Esophagus squamous epithelium (tissue), 5 donors: ENCODE measurements at places on chromosomes 3 and 15.

DNA sequence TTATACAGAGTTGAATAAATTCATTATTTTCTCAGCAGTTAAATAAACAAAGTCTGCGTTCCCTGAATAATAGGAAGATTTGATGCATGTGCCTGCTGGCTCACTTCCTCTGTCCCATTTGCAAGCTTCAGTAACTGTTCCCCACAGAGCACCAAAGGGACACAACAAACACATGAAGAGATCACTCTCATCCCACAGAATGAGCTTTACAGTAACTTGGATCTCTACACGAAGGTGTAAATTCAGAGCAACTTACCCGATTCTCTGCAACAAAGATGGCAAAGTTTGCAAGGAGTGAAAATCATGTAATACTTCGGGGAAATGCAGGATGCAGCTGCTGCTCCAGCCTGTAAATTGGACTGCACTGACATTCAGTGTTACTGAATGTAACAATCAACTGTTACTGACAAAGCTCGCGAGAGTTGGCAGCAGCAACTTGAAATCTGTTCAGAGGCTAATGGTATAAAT, at the start of gene BCHE:
TSS of gene BCHE (minus strand) at position 366 of the 468 bp plus-strand sequence. CDS start 6,390 bp downstream, outside the sequence.
- no peak for DNase-seq

GRCh38 chr3:9902372-9903237, at the start of gene IL17RE:
TSS of gene IL17RE (plus strand) at chr3:9902848. CDS start at chr3:9902933, 85 bp downstream.
- no peak for DNase-seq

DNA sequence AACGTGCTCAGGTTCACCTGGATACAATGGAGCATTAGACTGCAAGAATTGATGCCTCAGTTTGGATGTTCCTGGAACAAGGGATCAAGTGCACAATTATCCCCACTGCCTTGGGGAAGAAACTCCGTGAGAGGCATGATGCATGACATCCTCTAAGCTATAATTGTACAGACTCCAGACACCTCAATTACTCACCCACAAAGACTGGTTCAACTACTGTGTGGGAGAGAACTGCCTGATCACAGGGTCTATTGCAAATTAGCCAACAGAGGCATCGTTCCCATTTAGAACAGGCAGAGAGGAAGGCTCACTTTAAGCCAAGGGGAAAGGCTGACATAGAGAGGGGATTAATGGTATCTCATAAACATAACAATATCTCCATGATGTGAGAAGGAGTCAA, 43.5 kb downstream of the ARRDC4 start:
- no peak for DNase-seq

DNA sequence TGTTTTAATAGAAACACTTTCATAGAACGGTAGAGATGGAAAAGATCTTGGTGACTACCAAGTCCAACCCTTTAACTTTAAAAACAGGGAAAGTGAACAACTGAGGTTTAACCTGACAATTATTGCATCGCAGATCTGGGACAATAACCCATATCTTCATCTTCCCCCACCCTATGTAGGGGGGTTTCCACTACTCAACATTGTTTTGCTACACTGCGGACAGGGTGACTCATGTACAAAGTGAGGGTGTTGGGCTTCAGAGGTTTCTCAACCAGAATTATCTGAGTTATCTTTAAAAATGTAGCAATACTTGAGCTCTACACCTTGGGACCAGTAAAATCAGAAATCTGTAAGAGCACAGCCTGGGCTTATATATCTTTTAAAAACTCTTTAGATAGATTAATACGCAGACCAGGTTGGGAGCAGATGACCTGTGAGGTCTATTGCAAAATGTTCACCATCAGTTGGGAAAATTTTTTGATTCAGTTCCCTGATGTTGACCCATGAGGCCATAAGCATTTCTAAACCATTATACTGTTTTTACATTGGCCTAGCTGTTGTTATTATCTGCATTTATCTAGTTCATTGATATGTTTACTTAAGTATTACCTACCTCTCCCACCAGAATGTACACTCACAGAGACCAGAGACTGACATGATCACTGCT, 103.6 kb upstream of the ICE2 start:
- no peak for DNase-seq

DNA sequence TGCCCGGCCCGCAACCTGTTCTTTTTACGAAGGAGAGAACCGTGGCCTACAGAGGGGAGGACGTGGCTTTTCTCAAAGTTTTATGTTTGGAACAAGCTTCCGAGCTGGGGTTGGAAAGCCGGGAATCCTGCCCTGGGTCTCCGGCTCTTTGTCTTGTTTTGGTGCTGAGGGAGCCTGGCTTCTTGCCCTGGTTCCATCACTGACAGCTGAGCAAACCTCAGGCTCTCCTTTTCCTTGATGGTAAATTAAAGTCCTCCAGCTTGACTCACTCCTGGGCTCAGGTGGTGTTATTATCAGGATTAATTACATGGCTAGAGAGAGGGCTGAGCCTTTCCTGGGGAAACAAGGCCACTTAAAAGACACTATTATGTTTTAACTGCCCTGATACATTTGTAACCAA, 289.5 kb upstream of the RGMA start:
- no peak for DNase-seq

- no peak for DNase-seq
These were observed 243.9 kb downstream of the MEIS2 start for GRCh38 chr15:36856339-36856973.

DNA sequence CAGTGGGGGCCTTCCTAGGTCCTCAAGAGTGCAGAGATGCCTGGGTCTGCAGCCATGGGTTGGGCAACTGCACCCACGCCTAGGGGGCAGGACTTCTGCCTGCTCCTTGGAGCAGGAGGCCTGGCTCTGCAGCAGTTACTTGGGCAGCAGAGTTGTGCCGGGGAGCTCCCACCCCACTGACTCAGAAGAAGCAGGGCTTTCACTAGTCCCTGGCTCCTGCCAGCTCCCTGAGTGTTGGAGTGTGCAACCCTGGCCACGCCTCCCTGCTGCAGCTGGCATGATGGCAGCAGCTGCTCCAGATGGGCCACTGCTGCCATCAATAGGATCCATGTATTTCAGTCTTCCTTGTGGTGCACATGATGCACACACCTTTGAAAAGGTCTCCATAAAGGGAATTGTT, 40.6 kb upstream of the KCNH8 start:
- DNase-seq, result no peak

GRCh38 chr3:17234382-17234781, 349.6 kb downstream of the PLCL2 start:
- no peak for DNase-seq

DNA sequence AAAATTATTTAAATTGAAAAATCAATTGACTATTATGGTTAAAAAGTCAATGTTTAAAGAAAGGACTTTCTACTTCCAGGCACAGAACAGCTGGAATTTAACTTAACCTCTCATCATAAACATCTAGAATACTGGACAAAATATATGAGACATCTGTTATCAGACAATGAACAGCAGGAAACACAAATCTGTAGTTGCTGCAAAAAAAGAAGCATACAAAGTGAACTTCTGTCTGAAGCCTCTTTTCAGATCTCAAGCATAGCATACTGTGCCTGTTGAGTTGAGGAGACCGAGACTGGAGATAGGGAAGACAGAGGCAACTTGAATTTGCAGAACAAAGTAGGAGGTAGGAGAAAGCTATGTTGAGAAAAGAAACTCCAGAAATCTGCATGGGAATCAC, 140.0 kb upstream of the CBLB start:
- DNase-seq, result no peak

- no peak for DNase-seq
These were observed 76.2 kb upstream of the HERC1 start for GRCh38 chr15:63909819-63910437.

DNA sequence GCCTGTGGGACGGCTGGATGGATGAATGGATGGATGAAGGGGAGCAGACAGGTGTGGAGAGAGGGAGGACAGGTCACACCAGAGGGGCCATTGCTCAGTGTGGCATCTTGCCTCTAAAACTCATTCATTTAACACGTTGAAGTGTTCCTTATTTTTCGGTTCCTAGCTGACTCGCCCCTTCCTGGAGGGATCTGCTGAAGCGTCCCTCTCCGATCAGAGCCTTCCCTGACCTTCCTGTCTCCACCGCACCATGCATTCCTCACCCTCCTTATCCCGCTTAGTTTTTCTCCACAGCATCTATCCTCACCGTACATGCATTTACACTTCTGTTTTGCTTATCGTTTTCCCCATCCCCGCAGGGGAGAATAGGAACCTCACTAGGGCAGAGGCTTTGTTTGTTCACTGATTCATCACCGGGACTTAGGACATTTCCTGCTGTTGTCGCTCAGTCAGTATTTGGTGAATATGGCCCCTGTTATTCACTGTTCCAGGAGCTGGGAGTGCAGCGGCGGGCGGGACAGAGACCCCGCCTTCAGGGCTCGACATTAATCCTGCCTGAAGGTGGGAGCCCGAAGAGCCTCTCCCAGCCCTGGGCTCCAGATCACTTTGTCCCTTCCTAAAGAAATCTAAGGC, 32.0 kb downstream of the FOXL2 start:
- no peak for DNase-seq

DNA sequence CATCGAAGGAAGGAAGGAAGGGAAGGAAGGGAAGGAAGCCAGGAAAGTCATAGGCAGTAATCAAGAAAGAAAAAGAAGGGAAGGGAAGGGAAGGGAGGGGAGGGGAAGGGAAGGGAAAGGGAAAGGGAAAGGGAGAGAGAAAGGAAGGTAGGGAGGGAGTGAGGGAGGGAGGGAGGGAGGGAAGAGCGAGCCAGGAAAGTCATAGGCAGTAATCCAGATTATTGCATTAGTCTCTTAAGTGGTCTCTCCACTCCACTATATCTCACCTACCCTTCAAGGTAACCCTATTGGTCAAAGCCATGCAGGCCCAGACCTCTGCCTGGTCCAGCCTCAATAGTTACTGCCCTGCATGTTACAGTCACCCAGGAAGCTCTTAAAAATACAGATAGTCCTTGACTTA, 106.2 kb upstream of the RAP2B start:
- no peak for DNase-seq

DNA sequence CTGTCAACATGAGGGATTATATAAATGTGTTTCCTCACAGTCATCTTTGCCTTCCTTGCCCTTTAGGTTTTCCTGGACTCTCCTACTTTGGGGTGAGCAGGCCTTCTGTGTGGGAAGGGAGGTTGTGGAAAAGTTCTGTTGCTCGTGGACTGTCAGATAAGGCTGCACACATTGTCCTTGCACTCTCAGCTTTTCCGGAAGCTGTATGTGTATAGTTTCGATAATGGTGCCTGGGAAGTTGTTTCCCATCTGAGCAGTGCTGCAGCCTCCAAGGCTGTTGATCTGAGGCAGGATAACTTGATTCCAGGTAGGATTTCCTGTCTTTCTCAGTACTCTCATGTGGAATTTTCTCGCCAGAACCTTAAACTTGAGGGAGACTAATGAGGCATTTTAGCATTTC, 297.8 kb upstream of the AZI2 start:
- DNase-seq, result no peak

DNA sequence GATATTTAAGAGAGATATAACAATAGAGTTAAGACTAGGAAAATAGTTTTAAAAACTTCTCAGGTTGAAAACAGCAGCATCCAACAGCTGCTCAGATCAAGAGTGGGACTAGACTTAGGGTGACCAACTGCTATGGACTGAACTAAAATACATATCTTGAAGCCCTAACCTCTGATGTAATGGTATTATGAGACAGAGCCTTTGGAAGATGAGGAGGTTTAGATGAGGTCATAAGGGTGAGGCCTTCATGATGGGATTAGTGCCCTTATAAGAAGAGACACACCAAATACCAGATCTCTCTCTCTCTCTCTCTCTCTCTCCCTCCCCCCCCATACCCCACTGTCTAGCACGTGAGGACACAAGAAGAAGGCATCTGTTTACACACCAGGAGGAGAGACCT, 37.4 kb upstream of the GALNT15 start:
- no peak for DNase-seq

- DNase-seq, result no peak
These were observed 686 bp upstream of the P3H2 start for GRCh38 chr3:190121383-190121782.

GRCh38 chr15:99440551-99441443, 125.0 kb upstream of the MEF2A start:
- DNase-seq, result no peak

- DNase-seq, result no peak
These were observed 1.6 kb upstream of the CLDN11 start for GRCh38 chr3:170417090-170417489.

- DNase-seq, result no peak
These were observed 18.8 kb upstream of the DGKG start for GRCh38 chr3:186380622-186381380.

DNA sequence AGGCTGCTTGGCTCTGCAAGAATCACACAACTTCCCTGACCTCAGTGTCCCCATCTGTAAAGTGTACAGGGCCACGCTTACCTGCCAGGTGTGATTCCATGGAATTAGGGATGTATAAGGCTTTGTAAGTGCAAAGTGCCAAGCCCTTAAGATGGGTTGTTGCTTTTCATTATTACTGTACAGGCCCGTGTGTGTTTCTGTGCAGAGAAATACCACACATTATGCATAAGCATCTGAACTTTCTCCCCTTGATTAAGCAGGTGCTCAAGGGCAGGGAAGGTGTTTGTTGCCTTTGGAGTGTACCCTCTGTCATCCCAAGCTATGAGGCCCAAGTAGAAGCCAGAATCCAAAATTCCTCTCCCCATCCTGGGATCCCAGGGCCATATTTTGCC, 13.6 kb upstream of the HRH1 start:
- DNase-seq, result no peak

DNA sequence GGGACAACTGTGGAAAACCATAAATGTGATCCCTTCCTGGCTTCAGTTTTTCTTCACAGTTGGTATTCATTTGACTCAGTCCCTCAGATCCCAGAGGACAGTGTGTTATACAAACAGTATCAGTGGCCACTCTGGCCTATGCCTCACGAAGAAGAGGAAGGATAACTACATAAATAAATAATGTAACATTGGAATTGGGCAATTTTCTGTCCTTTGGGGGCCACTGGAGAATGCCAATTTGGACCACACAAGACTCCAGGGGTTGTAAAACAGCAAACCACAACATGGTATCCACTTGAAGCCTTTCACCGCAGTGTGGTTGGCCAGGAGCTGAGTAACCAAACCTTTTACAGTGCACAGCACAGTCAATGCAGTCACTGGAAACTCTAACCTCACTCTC, 1077.0 kb downstream of the ROBO2 start:
- DNase-seq, result no peak

DNA sequence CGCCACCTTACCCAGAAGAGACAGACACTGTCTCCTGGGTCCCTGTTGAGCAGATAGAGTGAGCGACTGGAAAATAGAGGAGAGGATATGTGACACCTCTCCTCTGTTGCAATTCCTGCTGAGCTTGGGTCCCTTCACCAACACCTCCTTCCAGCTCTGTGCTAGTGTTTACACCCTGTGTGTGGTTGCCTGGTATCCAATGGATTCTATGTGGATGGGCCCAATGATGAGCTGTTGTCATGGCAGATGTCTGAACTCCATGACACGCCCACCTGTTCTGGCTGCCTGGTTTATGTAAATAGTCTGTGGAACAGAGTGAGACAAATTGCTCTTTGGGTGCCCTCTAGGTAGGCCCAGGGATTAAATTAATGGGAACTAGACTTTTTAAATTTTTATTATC, 23.7 kb downstream of the RBM5 start:
- no peak for DNase-seq

DNA sequence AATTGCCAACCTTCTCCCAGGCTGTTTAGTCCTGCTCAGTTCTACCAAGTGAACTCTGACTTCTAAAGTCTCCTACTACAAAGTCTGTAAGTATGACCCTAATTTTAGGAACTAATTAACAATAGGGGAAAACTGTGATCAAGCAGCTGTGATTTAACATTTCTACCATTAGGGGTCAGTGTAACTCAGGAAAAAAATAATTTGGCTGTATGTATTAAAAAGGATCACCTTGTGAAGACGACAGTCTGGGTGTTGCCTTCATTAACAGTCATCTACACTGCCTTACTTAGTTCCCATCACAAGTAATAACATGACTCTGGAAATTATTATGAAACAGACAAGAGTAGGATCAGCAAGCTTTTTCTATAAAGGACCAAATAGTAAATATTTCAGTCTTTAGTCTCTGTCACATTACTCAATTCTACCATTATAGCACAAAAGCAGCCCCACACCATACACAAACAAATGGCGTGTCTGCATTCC, 4.2 kb upstream of the NPHP3 start:
- DNase-seq, result no peak
